Kidney (tissue), 22 donors: ENCODE measurements at places on chromosomes 13 and 19. TPM values are rescaled to one million over a fixed set of nuclear protein-coding genes. Genes with fewer than 3 reads are reported as not detected.

GRCh38 chr19:48175578-48175977 is 5.1 kb downstream of the ZSWIM9 start:
- no peak overlapping the region for H3K4me3 ChIP-seq
- no peaks in the 10 kb centered on the region for H3K27me3 ChIP-seq
- H3K4me1 ChIP-seq = peaks cover 6% of the 10 kb centered on the region

- no peaks in the 10 kb centered on the region for H3K36me3 ChIP-seq
- no peak for DNase-seq
- no peaks in the 10 kb centered on the region for H3K27me3 ChIP-seq
Observed at GRCh38 chr13:96460609-96461008, 370.7 kb downstream of the HS6ST3 start.

- H3K4me3 ChIP-seq = no peak overlapping the region
- H3K27me3 ChIP-seq = no peaks in the 10 kb centered on the region
- no peaks in the 10 kb centered on the region for H3K4me1 ChIP-seq
- H3K36me3 ChIP-seq = no peaks in the 10 kb centered on the region
Observed at GRCh38 chr13:43014162-43014561, 9.2 kb upstream of the DNAJC15 start.

DNA sequence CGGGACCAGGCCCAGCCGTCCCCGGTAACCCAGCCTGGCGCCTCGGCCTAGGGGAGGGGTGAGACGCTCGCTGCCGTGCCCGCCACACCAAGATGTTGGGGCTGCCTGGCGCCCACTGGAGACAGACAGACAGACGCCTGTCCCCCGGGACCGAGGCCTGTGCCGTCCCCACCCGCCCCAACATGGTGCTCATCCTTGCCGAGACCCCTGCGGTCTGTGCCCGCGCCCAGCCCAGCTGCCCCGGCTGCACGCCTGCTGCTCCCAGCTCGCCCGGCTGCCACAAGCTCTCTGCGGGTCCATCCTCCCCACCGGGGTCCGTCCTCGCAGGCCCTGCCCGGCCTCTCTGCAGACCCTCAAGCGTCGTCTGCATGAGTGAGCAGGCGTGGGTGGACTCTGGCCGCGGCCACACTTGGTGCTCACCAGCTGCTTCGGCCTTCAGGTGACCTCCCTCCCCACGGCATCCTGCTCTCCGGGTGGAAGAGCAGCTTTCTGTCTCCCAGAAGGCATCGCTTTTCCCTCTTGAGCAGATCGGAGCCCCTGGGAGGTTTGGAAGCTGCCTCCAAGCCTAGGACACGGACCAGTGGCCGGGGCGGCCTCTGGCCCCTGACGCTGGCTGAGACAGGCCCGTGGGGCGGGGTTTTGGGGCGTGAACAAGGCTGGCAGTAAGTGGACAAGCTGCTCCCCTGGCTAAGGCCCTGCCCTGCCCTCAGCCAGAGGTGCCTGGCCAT is 6.7 kb upstream of the TMPRSS9 start:
- H3K27me3 ChIP-seq = no peaks in the 10 kb centered on the region
- no peak overlapping the region for H3K4me3 ChIP-seq
- H3K27ac ChIP-seq = no peak overlapping the region
- H3K4me1 ChIP-seq = no peaks in the 10 kb centered on the region
- H3K36me3 ChIP-seq = peaks cover 14% of the 10 kb centered on the region

DNA sequence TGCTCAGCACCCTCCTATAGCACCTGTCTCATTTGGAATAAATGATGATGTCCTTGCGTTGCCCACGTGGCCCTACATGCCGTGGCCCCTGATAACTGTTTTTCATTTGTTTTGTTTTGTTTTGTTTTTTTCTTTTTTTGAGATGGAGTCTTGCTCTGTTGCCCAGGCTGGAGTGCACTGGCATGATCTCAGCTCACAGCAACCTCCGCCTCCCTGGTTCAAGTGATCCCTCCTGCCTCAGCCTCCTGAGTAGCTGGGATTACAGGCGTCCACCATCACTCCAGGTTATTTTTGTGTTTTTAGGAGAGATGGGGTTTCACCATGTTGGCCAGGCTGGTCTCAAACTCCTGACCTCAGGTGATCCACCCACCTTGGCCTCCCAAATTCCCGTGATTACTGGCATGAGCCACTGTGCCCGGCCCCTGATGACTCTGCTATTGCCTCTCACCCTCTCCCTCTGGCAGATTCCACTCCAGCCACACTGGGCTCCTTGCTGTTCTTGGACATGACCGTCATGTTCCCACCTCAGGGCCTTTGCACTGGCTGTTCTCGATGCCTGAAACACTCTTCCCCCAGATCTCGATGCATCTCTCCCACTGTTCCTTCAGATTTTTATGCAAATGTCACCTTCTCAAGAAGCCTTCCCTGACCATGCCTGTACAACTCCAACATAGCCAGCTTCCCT is 7.4 kb downstream of the C5AR2 start:
- H3K4me1 ChIP-seq = no peaks in the 10 kb centered on the region
- DNase-seq = no peak
- H3K36me3 ChIP-seq = no peaks in the 10 kb centered on the region
- H3K27ac ChIP-seq = no peak overlapping the region
- no peaks in the 10 kb centered on the region for H3K27me3 ChIP-seq
- H3K4me3 ChIP-seq = no peak overlapping the region

- DNase-seq = no peak
- H3K27ac ChIP-seq = no peak overlapping the region
- no peak overlapping the region for H3K4me3 ChIP-seq
- no peaks in the 10 kb centered on the region for H3K27me3 ChIP-seq
- H3K36me3 ChIP-seq = peaks cover 2% of the 10 kb centered on the region
Observed at GRCh38 chr13:44951184-44951583, 38.1 kb downstream of the NUFIP1 start.

DNA sequence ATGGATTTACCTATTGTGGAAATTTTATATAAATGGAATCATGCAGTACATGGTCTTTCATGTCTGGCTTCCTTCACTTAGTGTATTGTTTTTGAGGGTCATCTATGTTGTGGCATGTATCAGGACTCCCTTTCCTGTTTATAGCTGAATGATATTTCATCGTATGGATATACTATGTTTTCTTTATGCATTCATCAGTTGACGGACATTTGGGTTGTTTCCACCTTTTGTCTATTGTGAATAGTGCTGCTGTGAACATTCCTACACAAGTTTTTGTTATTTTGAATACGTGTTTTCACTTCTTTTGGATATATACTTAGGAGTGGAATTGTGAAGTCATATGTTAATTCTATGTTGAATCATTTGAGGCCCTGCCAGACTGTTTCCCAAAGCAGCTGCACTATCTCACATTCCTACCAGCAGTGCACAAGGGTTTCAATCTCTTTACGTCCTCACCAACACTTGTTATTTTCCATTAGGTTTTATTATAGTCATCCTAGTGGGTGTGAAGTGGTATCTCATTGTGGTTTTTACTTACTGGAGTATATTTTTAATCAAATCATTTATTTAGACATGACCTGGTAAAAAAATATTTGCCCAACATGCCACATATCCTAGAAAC is 262.7 kb downstream of the DLEU7 start:
- no peaks in the 10 kb centered on the region for H3K36me3 ChIP-seq
- no peak overlapping the region for H3K27ac ChIP-seq
- no peaks in the 10 kb centered on the region for H3K4me1 ChIP-seq
- H3K27me3 ChIP-seq = no peaks in the 10 kb centered on the region

- DNase-seq = no peak
- H3K27me3 ChIP-seq = no peaks in the 10 kb centered on the region
- no peaks in the 10 kb centered on the region for H3K36me3 ChIP-seq
- H3K27ac ChIP-seq = no peak overlapping the region
- no peaks in the 10 kb centered on the region for H3K4me1 ChIP-seq
Observed at GRCh38 chr19:31511696-31512095, 162.5 kb upstream of the TSHZ3 start.

- H3K27ac ChIP-seq = no peak overlapping the region
- H3K27me3 ChIP-seq = no peaks in the 10 kb centered on the region
- no peaks in the 10 kb centered on the region for H3K4me1 ChIP-seq
- DNase-seq = no peak
Observed at GRCh38 chr13:32616883-32617511, 30.7 kb downstream of the PDS5B start.

DNA sequence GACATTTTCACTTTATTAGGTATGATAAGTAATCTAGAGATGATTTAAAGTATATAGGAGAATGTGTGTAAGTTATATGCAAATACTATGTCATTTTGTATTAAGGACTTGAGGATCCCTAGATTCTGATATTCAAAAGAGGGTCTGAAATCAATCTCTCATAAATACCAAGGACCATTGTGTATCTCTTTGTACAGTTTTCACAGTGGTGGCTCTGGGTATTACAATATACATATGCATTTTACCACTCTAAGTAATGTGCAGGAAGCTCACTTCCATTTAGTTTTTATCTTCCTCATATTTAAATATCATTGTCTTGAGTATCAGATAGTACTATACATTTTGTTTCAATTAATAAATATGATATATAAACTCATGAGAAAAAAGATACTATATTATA is 862.6 kb upstream of the PCDH20 start:
- H3K36me3 ChIP-seq = no peaks in the 10 kb centered on the region
- no peak for DNase-seq
- H3K27me3 ChIP-seq = no peaks in the 10 kb centered on the region
- H3K27ac ChIP-seq = no peak overlapping the region
- H3K4me1 ChIP-seq = no peaks in the 10 kb centered on the region

GRCh38 chr13:46575818-46576221 is 22.9 kb downstream of the LRCH1 start:
- peak overlapping the region; percentile 44 for H3K27ac ChIP-seq
- H3K36me3 ChIP-seq = no peaks in the 10 kb centered on the region
- DNase-seq = no peak
- H3K27me3 ChIP-seq = no peaks in the 10 kb centered on the region
- no peak overlapping the region for H3K4me3 ChIP-seq
- H3K4me1 ChIP-seq = peaks cover 59% of the 10 kb centered on the region

- H3K27ac ChIP-seq = peak overlapping the region; percentile 13
- peaks cover 2% of the 10 kb centered on the region for H3K36me3 ChIP-seq
- peak; percentile 93 for DNase-seq
- H3K4me3 ChIP-seq = no peak overlapping the region
Observed at GRCh38 chr19:4851551-4852290, 15.7 kb downstream of the PLIN3 start.

- no peak overlapping the region for H3K27ac ChIP-seq
- no peak overlapping the region for H3K4me3 ChIP-seq
- H3K27me3 ChIP-seq = no peaks in the 10 kb centered on the region
- DNase-seq = no peak
Observed at GRCh38 chr19:27767234-27767633, 1445.7 kb downstream of the UQCRFS1 start.

BORA gene
- total RNA-seq = 3.4 TPM

TLE6 gene
- 3.7 TPM for total RNA-seq

CNFN gene
- 2.2 TPM for total RNA-seq

IL4I1 gene
- total RNA-seq = 12.8 TPM

METTL21C gene
- total RNA-seq = not detected
